Spleen (tissue), 13 donors: ENCODE measurements at places on chromosomes 12 and 14. TPM values are rescaled to one million over a fixed set of nuclear protein-coding genes. Genes with fewer than 3 reads are reported as not detected.

- DNase-seq: peak; percentile 58
These were observed 19.9 kb downstream of the LRTM2 start for GRCh38 chr12:1839956-1840951.

- no peak for DNase-seq
These were observed 6.6 kb upstream of the PHLDA1 start for GRCh38 chr12:76038176-76038575.

DNA sequence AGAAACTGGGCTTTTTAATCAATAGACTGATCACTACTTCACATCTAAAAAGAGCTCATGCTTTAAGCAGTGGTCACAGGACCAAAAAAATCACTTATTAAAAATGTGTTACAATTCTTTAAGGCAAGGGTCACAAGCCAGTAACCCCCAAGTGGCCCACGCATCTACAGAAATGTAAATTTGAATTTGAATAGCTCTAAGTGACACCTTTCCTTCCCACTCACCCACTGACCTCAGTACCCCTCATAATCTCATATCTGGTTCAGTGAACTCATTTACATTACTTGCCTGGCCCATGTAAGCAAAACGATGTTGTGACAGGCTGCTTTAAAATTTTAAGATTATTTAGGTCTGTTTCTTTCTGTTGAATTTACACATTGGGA, 27.4 kb downstream of the NELL2 start:
- no peak for DNase-seq

GRCh38 chr14:80981156-80981555, 25.7 kb downstream of the TSHR start:
- no peak for DNase-seq

- no peak for DNase-seq
These were observed 159.9 kb upstream of the TMTC1 start for GRCh38 chr12:29943683-29944082.

DNA sequence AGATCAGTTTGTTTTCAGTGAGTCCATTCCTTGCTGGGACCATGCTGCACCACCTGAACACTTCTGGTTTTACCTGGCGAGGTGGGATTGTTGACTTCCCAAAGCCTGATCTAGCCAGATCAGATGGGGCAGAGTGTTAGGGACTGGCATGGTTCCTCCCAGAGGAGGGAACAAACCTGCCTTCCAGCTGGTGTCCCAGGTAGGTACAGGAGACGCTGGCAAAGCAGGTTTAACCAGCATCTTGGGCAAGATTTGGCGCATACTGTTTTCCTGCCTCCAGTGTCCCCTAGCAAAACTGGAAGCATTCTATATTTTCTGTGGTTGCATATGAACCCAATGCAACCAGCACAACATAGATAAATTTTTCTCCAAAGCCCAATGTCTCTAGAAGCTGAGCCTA, 14.6 kb upstream of the FOS start:
- DNase-seq: no peak

DNA sequence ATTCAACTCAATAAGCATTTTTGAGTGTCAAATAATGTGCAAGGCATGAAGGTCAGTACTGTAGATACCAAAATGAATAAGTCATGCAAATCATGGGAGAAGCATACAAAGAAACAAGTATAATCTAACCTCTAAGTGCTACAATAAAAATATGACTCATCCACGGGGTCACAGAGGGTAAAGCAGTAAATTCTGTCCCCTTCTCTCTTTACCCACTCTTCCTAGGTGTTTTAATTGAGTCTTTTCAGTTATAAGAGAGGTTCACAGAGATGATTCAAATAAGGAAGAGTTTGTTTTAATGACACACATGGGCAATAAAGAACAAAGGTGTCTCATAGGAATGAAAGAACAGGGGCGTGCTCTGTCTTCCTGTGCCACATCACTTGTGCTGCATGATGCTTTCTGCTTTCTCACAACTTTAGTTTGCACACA, 71.5 kb upstream of the DAAM1 start:
- DNase-seq: no peak

DNA sequence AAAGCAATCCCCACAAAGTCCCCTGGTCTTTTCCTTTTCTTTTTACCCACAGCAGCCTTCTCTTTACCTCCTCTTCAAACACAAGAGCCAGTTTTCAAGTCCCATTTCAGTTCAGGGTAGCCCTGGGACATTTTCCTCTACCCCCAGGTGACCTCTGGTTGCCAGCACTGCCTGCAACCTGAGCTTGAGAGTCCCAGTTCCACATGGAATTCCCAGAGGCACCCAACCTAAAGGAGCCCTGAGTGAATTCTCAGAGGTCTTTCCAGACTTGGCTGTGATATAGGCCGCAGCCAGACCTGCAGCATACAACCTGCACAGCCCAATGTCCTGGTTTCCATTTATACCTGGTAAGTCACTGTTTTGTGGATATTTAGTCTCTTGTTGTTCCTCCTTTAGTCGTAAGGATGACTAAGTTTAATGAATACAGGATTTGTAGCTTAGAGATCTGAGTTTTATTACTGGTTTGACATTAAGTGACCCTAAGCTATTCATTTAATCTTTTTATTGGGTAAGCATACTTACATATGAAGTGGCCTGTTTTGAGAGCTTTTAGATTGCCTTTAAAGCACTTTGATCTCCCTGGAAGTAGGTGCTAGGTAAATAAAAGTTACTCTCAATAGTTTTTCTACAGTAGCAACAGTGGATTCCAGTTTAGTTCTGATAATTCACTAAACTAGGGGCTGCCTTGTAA, 159.8 kb downstream of the TGFB3 start:
- DNase-seq: no peak

DNA sequence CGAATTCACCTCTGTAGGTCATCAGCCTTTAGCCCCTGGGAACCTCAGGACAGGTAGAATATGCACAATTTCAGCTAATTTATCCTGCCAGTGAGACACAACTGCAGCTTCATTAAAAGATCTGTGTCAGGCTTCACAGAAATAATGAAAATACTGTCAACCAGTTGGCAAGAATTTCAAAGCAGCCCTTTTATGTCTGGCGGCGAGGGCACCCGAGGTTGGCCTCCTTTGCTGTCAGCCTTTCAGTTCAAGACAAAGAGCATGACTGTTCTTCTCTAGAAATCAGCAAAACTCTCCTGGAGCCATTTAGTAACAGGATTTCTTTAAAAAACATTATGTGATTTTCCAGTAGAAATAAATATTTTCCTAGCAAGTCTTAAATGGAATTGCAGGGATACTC, 75.9 kb downstream of the BBS10 start:
- DNase-seq: no peak

DNA sequence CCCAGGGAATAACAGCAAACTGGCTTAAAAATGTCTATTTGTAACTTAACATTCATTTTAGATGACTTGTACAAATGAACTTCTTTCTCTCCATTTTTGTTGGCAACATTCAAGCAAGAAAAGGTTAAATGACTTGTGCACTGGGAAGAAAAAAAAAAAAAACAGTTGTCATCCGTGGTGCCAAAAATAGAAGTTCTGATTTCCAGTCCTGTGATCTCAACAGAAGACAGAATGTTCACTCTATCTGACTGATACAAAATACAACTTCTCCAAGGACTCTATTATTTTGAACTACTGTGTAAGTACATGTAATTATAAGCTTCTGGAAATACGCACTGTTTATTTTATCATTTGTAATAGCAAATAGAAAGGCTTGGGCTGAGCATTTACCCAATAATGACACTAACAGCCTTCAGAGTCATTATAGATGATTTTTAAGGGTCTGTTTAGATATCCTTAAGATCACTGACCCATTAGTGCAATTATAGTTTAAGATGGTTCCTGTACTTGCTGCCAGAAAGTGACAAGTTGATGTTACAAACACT, 59.9 kb downstream of the LIN7A start:
- no peak for DNase-seq

DNA sequence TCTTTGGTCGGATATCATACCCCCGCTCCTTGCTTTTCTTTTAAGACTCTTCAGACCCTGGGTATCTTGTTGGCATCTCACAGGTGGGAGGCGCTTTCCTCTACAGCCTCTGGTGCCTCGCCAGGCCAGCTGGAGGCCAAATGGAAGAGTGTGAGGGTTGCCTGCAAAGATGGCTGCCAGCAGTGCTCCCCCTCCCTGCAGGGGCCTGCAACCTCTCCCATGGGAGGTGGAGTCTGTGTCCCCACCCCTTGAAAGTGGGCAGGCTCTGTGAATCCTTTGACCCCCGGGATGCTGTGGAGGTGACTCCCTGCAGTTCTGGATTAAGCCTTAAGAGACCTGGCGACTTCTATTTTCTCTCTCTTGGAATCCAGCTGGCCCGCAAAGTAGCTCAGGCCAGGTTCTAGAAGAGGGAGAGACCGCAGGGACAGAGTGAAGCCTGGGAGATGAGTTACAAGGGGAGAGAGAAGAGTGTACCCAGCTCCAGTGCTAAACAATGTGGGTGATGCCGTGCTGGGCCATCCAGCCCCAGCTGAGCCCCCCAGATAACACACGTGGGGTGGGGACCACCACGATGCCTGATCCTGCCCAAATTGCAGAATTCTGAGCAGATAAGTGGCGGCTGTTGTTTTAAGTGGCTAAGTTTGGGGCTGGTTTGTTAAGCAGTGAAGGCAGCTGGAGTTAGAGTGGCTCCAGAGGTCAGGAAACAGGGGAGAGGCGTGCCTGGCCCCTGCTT, 37.9 kb upstream of the NCOR2 start:
- no peak for DNase-seq

DNA sequence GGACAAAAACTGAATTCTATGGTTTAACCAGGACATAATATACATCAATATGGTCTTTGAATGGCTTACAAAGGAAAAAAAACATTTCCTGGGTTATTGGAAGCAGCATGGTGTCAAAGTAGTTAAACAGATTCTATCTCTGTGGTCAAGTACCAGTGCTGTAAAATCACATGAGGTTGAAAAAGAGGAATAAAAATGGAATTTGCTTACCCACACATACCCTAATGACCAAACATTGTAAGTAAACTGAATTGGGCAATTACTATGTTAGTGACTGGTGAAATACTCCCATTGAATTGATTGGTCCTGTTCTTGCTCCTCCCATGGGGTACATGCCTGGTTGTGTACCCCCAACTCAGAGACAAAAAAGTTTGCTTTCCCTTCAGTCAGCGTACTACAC, 19.6 kb downstream of the IFNG start:
- no peak for DNase-seq

KLHL42 gene
- polyA plus RNA-seq: 4.6 TPM

IAPP gene
- polyA plus RNA-seq: 0.21 TPM

COA8 gene
- 39.5 TPM for polyA plus RNA-seq
